Fibroblast of skin of scalp (primary cell): ENCODE measurements at places on chromosomes 16 and 17.
A peak's percentile ranks its signal among the peaks of the same experiment; 100 is the strongest.

- no peak for DNase-seq
These were observed 28.3 kb upstream of the TENT4B start for GRCh38 chr16:50124769-50125168.

DNA sequence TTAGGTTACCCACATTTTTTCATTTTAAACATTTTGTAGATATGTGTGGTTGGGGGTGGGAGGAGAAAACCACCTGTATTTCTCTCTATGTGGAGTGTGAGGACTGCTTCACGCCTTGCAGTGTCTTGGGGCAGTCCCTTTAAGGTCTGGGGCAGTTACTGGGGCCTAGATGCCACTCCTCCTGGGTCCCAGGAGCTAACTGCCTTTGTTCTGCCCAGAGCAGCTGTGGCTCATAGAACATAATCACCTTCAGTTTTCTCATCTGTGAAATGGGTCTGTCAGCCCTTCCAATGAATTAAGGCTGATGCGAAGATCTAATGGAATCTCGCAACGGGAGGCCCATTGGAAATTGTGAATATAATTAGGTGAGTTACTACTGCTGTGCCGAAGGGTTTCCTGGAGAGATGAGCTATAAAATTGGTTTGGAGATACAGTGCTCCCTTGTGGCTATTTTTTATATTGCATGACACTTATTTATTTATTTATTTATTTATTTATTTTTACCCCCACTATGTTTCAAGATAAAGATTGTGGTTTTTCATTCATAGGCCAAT, 22.9 kb downstream of the DHRS7C start:
- peak; percentile 45 for DNase-seq

- no peak for DNase-seq
These were observed 320.9 kb downstream of the CDH13 start for GRCh38 chr16:82947698-82948097.

DNA sequence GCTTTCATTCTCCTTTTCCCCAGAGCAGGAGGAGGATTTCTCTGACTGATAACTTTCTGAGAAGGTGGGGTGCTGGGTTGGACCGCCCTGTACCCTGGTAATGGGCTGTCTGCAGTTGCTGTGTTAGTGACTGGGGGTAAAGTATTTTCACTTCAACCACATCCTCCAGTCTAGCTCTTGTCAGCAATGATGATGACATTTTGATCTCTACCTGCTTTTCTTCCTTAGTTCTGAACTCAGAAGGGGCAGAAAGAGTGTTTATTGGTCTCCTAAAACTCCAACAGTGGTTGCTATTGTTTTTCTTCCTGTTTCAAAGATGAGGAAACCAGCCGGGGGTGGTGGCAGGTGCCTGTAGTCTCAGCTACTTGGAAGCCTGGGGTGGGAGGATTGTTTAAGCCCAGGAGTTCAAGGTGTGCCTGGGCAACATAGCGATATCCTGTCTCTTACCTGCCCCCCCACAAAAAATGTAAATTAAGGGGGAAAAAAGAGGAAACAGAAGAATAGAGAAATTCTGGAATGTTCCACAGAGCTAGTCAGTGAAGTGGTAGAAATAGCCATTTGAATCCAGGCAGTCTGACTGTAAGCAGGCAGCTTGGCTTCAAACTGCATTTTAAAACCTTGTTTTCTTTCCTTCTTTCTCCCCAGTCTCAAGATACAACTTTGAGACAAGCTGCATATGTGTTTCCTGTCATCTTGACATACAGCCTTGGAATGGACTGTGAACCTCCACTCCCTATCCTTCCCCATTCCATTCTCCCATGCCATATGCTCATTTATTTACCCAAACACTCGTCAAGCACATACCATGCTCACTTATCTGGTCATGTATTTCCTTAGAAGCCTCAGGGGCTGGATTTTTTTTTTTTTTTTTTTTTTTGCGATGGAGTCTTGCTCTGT, 3.3 kb upstream of the N4BP1 start:
- peak; percentile 75 for DNase-seq

GRCh38 chr17:34665819-34666763, 86.7 kb downstream of the TMEM132E start:
- no peak for DNase-seq
